HTR-8/SVneo (cell line): ENCODE measurements at places on chromosomes 7 and 10.

- DNase-seq, result no peak
Observed at GRCh38 chr10:73088304-73088703, 8.4 kb downstream of the P4HA1 start.

DNA sequence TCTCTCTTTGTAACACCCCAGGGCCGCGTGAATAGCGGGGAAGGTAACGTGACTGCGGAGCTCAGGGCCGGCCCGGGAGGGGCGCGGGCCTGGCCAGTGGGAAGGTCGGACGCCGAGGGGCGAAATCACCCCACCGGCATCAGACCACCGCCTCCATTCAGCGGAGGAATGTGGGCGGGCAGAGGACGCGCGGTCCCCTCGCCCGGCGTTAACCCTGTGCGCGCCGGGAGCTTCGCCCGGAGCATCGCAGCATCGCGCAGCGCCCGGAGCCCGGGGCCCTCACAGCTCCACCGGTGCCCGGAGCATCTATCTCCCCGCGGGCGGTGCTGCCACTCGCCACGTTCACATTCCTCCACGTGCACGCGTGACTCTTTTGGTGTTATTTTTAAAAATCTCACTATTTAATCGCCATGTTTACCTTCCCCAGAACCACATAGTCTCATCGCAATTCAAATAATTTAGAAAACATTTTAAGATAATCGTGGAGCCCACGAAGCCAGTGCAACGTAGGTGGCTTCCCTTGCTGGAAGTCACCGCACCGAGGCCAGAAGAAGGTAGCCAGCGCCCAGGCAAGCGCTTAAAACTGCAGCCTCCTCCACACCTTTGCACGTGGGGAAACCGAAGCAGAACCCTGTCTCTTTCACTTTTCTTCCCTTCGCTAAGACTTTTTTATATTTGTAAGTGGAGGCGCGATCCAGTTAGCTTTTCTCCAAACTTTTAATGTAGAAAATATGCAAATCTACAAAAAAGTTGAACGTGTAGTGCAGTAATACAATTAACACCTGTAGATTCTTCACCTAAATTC lies 21.8 kb downstream of the FGFBP3 start:
- peak; percentile 60 for DNase-seq

DNA sequence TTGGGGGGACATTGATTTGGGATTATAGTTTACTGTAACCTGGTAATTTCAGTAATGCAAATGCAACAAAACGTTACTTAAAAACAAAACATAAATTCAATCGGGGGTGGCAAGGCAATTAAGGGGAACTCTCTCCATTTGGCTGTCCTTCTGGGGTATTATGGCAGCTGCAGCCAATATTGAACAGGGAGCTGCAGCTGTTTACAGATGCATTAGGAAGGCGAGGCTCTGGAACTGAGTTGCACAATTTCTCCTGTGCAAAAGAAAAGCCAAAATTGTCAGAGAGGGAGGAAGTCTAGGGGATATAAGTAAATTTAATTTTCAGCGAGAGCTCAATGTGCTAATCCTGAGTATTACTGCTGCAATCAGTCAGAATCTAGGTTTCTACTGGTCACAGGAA lies 36.1 kb downstream of the NEUROD6 start:
- no peak for DNase-seq

DNA sequence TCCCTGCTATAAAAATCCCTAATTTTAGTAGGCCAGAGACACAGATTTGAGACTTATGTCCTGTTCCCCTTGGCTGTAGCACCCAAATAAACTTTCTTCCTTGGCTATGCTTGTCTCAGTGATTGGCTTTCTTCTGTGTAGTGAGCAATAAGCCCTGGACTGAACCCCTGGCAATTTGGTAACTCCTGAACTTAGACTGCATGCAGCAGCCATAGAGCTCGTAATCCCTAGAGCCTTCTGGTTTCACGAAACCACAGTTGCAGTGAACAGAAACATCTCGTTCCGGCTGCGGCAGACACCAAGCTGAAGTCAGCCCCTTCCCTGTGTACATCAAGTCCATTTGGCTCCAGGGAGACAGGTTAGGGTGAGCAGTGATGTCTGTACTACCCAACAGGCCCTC lies 172.2 kb downstream of the LYZL1 start:
- DNase-seq, result no peak

- no peak for DNase-seq
Observed at GRCh38 chr7:153322991-153323390, 563.4 kb downstream of the ACTR3B start.

GRCh38 chr10:106396192-106396591 lies 768.3 kb downstream of the SORCS1 start:
- no peak for DNase-seq

DNA sequence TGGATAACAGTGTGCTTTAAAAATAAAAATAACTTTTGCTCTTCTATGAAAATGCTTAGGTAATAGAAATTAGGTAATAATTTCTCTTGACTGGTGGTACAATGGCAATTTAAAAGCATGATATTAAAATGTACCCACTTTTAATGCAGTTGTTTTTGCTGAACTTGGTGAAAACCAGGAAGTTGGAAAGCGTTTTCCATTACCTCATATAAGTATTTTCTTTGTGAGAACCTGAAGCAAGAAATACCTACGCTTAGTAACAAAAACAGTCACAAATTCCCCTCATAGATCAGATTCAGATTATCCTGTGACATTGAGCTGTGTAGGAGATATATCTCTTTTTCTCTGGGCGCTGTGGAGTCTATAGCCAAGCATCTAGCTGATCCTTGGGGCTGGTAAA lies 689.0 kb upstream of the FZD8 start:
- DNase-seq, result no peak

- DNase-seq, result peak; percentile 73
Observed at GRCh38 chr7:21542891-21543527, at the start of gene DNAH11. Gene DNAH11, plus strand, starts transcription at chr7:21543039. Its CDS starts 207 bp downstream, at chr7:21543246.

DNA sequence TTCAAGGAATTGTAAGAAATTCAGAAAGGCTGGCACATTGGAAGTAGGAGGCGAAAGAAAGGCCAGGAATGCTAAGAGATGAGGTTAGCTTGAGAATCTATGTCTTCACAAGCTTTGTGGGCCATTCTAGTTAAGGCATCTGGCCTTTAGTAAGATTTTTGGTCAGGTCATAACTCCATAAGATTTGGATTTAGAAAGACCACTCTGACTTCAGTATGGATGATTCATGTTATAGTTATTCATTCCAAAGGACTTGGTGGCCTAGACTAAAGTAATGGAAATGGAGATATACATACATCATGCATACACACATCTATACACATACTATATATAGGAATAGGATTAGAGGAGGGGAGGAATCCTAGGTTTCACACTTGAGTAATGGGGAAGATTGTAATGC lies 77.5 kb downstream of the SEPTIN7 start:
- no peak for DNase-seq

GRCh38 chr7:102152672-102153598 lies 133.7 kb upstream of the SH2B2 start:
- DNase-seq, result peak; percentile 59

DNA sequence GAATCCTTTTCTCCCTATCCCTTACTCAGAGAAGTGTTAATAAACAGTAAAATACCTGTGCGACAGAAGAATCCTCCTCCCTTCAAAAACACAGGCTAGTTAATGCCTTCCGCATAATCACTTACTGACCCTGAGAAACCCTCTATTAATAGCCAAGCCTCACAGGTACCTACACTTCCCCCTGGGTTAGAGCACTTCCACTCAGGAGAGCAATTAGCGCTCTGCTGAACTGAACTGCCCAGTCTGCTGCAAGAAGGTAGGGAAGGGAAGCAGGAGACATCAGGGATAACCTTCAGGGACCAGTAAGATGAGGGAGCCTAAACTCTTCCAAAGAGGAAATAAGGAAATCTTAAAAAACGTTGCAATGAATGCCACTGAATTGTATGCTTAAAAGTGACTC lies 39.6 kb downstream of the KIAA1549 start:
- DNase-seq, result no peak

DNA sequence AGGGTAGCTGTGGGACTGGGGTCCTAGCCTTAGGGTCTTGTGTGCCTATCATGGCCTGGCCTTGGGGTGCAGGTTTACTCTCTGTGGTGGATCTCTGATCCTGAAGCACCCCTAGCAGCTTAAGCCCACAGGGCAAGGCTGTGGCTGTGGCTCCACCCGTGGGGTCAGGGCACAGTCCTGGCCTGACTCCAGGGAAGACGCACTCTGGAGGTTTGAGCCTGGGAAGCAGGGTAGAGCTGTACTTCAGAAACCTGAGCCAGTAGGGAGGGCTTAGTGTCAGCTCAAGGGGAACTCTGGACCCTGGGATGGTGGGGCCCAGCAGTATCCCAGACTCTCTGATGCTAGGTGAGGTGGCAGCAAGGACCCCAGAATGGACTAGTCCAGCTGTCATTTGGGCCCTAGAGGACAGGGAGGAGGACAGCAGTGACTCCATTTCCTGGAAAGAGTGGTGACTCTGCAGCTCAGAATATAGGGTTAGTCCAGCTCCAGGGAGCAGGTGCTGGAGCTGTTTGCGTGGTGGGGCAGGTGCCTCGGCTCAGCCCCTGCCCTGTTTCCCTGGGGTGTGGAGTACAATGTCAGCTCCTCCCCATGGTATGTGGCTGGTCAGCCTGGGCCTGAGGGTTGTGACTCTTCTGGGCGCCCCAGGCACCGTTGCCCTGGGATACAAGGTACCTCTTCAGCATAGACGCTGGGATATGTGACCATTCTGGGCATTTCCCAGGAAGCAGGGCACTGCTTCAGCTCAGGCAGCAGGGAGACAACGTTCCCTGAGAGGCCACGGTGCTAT lies 15.8 kb downstream of the GTPBP4 start:
- DNase-seq, result no peak
